Lung (tissue), 17 donors: ENCODE measurements at places on chromosomes 6 and 20. TPM values are rescaled to one million over a fixed set of nuclear protein-coding genes. Genes with fewer than 3 reads are reported as not detected.

VSTM2L gene
- total RNA-seq = 8.0 TPM

LY6G6F gene
- not detected for total RNA-seq

MATN4 gene
- 0.49 TPM for total RNA-seq

DNA sequence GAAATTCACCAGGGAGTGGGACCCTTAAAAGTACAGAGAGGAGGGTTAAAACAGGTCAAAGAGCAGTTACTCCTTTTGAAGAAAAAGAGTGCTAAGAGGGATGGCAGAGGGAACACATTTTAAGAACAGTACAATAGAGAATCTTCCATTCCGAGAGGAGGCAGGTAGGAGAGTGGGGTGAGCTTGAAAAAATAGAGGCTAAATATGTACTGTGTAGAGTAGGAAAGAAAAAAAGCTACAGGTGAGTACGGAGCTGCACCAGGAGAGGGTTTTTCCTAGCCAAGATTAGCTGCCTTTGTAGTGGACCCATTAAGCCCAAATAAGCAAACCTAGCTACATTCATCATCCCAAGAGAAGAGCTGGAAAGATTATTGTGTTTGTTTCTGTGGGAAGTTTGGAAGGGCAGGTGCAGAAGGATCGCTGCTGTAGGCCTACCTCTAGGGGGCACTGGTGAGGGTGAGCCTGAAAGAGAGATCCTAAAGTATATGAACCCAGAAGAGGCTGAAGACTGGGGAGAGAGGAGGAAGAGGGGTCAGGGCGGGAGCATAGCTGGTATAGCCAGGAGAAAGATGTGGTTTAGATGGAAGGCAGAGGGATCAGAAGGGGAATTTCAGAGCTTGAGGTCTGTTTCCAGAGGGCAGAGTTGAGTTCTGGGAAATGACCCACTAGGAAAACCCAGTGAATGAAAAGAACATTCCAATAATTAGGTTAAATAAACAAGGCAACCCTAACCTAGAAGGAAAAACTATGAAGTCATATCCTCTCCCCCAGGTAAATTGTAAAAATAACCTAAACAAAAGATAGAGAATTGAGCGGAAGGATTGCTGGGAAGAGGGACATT lies 50.2 kb upstream of the HINT3 start:
- no peak overlapping the region for H3K27ac ChIP-seq
- H3K4me3 ChIP-seq = no peak overlapping the region
- no peaks in the 10 kb centered on the region for H3K36me3 ChIP-seq
- no peaks in the 10 kb centered on the region for H3K27me3 ChIP-seq
- no peaks in the 10 kb centered on the region for H3K4me1 ChIP-seq
- peak; percentile 10 for DNase-seq

DNA sequence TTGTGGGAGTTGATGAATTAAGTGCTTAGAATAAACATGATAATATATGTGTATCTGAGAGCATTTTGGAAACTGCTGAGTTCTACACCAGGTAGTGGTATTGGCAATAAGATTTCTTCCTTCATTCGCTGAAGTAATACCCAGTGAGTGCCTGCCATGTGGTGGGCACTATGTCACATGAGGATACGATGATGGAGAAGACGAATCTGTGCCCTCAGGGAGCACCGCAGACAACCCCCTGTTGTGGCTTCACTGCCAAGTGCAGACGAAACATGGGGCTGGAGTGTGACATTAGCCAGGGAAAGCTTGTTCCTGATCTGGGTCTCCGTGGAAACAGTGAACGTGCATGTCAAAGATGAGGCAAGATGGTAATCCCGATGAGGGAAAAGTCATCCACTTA lies 7.9 kb downstream of the ZNF76 start:
- no peaks in the 10 kb centered on the region for H3K27me3 ChIP-seq
- H3K36me3 ChIP-seq = no peaks in the 10 kb centered on the region
- H3K27ac ChIP-seq = no peak overlapping the region
- H3K4me3 ChIP-seq = no peak overlapping the region
- H3K4me1 ChIP-seq = no peaks in the 10 kb centered on the region
- no peak for DNase-seq
